Cerebellum (tissue), 4 donors: ENCODE measurements at places on chromosomes 12 and 14. TPM values are rescaled to one million over a fixed set of nuclear protein-coding genes. Genes with fewer than 3 reads are reported as not detected.

GRCh38 chr12:31007153-31007495 is 66.5 kb upstream of the DDX11 start:
- no peak for DNase-seq

DNA sequence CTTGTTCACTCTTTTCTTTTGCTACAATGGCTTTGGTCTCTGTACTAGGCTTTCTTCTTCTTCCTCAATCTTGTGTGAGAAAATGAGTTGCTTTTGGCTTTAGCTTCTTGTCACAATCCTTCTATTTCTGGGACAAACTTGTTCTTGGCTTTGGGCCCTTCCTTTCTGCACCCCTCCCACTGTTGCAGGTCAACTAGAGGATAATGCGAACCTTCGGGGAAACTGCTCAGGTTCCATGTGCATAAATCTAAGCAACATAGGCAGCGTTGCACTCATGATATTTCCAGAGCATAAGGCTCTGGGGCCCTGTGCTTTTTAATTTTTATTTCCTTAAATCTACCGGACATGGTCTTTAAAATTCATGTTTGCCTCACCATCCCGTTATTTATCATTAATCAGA is 89.8 kb upstream of the LRIG3 start:
- DNase-seq, result no peak

The CDCA3 gene
- 10.2 TPM for total RNA-seq

DNA sequence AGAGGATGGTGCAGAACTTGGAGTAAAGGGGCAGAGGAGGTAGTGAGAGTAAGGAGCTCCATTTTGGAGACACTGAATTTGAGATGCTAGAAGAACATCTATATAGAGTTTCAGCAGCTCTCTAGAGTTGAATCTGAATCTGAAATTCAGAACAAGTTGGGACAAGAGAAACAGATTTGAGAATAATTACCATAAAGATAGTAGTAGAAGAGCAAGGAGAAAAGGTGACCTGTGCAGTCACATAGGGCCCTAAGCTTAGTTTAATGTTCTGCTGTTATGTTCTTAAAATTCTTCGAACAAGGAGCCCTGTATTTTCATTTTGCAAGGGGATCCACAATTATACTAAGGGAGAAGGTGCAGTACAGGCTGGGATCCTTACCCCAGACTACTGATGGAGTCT is 7.4 kb downstream of the REM2 start:
- DNase-seq, result no peak
